ENCODE measurements at places on chromosomes 6 and 20.

DNA sequence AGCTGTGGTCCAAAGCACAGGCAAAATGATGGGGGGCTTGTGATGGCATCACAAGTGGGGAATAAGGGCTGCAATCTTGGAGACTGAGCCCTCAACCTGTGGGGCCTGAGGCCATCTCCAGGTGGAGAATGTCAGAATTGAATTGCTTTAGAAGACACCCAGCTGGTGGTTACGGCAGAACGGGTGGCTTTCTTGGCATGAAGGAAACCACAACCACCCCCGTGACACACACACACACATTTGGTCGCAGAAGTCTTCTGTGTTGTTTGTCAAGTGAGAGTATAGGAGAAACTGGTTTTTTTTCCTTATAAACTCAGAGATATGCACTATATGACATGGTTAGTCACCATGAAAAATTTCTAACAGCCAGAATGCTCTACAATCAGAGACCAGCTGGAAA, 139.5 kb upstream of the CDH4 start:
- no peak for DNase-seq

- no peak for DNase-seq
These were observed 31.6 kb downstream of the AHI1 start for GRCh38 chr6:135465903-135466302.

GRCh38 chr6:147177286-147177685, 26.9 kb upstream of the STXBP5 start:
- no peak for DNase-seq

- no peak for DNase-seq
These were observed 90.9 kb downstream of the DTD1 start for GRCh38 chr20:18678549-18679419.

- DNase-seq: no peak
These were observed 15.8 kb downstream of the NFATC2 start for GRCh38 chr20:51526754-51527153.

- DNase-seq: no peak
These were observed 23.9 kb downstream of the EDN1 start for GRCh38 chr6:12313992-12314589.

DNA sequence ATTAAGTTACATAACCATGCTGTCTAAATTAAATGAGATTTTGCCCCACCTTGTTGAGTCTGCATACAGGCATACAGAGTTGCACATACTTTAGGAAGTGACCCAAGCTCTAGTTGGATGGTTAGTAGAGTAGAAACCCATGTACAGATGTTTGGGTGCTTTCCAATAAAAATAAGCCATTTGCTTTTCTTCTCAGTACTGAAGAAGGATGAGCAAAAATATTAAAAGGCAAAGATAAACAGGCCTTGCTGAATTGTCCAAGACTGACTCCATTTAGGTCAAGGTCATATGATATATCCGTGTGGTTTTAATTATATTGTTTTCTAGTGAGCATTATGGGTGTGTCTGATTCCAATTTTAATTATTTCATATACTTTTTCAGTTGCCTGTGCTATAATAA, 589.4 kb downstream of the RFPL4B start:
- no peak for DNase-seq

GRCh38 chr20:18360635-18361034, 72.3 kb downstream of the ZNF133 start:
- no peak for DNase-seq

Data from substantia nigra (tissue), 51 donors.